ENCODE measurements at places on chromosomes 7 and 10.

GRCh38 chr10:84659497-84660439, 331.4 kb downstream of the CCSER2 start:
- no peak for DNase-seq

DNA sequence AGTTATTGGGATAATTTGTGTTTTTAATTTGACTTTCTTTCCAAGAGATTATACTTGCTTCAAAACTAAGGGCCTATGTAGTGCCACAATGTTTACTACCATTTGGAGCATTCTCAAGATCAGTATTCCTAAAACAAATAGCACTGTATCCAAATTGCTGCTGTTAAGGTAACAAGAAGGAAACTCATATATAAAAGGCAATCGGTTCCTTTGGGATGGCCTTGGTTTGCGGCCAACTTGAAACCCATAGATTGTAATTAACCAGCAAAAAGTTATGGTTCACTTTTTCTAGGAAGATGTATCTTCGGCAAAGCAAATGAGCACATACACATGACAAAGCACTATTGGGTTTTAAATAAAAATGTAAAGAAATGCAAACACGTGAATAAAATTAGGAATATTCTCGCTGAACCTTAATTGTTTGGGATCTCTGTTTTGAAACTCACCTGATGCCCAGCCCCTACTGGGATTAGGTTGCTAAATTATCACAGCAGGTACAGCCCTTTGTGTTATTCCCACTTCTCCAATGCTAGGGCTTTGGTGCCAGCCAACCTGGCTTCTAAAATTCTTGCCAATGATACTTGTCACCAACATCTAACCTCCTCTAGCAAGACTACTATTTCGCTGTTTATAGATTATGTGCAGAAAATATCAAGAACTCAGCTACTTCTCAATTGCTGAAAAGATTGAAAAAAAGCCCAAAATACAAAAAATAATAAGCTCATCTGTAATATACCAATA, 16.0 kb downstream of the CDNF start:
- no peak for DNase-seq

- no peak for DNase-seq
These were observed 3.0 kb downstream of the FAM204A start for GRCh38 chr10:118339111-118339510.

- DNase-seq, result no peak
These were observed 43.9 kb upstream of the PDCD4 start for GRCh38 chr10:110827875-110828274.

DNA sequence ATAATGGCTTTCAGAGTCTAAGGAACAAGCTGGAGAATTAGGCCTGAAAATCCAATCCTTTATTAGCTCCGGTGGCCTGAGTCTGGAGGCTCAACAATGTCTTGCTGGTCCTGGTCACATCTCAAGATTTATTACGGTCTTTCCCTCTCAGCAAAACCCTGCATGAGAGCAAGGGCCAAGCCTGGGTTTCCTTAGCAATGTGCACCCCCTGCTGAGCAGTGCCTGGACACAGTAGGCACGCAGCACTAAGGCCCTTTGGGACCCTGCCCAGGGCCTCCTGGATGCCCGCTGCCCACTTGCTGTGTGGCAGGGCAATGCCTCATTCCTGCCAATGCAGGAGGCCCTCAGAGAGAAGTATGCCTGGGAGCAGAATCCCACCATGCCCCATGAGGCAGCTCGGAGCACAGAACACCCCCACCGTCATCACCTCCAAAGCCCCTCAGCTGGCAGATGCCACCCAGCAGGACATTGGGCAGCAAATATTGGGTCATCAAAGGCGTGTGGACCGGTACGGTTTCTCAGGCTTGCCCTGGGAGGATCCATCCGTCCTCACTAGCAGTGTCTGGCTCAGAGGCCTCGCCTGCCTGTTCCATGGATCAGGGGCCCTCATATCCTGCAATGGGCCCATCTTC, 156.4 kb downstream of the OAT start:
- DNase-seq, result no peak

DNA sequence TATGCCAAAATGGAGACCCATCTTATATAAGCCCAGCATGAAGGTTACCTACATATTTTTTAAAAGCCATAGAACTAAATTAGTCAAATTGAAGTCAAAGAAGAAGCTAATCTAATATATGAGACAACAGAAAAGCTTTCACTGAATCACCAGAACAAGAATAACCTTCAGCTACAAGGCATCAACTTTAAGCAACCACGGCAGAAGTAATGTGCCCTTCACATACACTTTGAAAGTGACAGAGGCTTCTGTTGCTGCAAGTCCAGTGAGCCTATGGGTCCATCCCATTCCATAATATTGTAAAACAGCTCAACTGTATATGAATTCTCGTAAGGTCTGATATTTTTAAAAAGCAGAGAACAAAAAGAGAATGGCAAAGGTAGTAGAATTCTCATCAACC, 36.5 kb downstream of the CTNNA3 start:
- no peak for DNase-seq

GRCh38 chr7:122438006-122438405, 133.5 kb upstream of the FEZF1 start:
- DNase-seq, result no peak

DNA sequence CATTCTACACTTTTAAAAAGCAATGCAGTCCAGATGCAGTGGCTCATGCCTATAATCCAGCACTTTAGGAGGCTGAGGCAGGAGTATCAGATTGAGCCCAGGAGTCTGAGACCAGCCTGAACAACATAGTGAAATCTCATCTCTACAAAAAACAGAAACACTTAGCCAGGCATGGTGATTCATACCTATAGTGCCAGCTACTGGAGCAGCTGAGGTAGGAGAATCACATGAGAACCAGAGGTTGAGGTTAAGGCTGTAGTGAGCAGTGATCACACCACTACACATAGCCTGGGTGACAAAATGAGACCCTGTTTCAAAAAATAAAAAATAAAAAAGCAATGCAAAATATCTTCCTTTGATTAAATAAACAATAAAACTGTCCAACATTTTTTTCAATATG, 205.2 kb downstream of the GRM8 start:
- DNase-seq, result no peak

DNA sequence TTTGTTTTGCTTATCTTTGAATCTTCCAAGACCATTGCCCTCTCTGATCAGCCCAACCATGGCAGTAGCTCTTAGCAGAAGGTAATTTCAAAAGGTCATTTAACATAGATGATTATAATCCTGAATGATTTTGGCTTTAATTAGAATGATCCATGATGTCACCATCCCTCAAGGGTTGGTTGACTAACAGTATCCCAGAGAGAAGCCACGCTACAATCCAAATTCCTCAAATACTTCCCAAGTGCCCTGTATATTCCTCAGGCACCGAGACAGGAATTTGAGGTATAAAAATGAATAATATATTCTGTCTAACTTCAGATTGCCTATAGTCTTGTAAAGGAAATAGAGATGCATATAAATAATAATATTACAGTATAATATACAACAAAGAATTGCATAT, 42.1 kb upstream of the TMEM196 start:
- DNase-seq, result no peak

DNA sequence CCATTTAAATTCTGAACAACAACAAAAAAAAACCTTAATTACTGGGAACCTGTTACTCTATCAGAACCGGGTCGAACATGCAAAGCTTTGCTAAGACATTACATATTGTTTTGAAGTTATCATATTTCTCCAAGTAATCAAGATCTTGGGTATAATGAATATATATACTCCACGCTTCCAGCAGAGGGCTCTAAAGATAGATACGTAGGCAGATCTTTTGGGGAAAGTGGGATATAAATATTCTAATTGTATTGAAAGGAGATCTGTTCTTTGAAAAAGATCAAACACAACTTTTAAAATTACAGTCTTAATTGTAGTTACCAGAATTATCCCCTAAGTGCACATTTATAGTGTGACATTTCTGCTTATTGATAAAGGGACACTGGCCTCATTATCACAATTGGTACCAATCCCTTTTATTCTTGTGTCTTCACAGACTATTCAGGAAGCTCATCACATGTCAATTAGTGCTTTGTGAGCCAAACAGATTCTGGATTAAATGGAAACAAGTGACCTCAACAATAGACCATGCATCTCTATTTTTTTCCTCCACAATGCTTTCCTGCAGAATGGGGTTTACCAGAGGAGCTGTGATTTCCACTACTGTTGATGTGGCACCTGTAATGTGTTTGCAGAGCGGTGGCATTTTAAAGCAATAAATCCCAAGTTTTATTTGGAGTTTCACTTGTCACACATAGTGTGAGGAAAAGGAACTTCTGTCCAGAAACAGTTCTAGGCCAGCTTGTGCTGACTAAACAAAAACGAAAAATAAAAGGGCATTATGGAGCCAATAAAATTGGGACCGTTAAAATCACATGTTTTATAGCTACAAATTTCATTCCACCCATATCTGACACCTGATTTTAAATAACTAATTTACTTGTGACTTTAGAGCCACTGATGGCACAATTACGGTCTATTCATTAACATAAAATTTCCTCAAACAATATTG, 122.4 kb downstream of the CTTNBP2 start:
- DNase-seq, result no peak

DNA sequence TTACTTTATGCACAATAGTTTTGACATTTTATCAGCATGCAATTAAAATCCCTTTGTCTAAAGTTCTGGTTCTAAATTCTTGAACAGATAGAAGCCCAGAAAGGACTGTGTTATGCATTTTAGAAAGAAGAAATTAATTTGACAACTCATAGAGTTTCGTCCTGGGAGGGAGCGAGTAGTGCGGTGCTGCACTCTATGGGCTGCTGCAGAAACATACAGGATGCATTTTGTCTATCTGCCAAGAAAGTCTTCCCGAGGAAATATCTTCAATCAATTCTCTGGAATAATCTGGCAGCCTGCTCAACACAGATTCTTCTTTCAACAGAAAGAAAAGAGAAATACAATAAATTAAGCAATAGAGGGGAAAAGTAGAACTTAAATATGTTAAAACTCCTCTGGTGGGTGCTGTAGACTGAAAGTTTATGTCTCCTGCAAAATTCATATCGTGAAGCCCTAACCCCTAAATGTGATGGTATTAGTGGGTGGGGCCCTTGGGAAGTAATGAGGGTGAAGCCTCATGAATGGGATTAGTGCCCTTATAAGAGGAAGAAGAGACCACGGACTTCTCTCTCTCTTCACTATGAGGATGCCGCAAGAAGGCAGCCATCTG, 39.0 kb upstream of the IFRD1 start:
- DNase-seq, result no peak

DNA sequence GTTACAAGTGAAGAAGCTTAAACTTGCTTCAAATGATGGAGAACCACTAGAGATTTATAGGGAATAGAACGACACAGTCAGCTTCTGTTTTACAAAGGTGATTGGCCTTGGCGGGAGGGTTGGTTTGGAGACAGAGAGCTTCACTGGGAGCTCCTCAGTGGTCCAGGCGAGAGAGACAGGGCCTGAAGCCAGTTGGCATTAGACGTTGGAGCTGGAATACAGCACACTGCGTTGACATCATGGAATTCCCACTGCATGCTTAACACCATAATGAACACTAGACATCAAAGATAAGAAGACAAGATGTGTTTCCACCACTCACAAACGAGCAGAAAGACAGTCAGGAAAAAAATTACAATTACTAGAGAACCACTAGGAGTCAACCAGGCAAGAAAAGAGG, 67.8 kb downstream of the TBXAS1 start:
- DNase-seq, result no peak

- no peak for DNase-seq
These were observed 2.9 kb downstream of the RBM20 start for GRCh38 chr10:110647136-110647430.

- peak; percentile 12 for DNase-seq
These were observed 57.3 kb downstream of the TCF7L2 start for GRCh38 chr10:113007343-113007771.

DNA sequence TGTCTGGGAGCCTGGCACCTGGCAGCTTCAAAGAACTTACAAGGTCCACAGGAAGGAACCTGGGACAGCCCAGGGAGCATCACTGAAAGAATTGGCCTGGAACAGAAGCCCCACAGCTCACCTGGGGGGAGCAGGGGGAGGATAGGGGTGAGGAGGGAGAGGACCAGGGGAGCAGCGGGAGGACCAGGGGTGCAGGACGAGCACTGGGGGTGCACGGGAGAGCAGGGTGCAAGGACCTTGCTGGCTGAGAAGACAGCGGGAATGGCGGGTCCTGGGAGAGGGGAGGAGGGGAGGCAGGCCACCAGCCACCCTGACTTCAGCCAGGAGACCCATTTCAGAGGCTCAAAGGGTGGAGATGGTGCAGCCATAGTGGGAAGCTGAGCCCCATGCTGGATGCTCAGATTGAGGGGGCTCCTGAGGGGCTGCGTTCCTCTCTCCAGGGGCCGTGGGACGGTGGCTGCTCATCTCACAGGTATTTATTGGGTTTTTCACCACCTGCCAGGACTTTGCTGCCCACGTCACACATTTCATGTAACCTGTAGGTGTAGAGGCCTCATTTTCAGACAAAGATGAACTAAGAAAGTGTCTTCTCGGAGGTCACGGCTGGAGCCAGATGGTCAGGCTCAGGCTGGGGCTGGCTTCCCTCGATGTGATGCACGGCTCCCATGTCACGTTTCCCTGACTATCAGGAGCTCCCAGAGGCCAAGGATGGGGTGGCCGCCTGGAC, 110.1 kb downstream of the WDR37 start:
- DNase-seq, result no peak

DNA sequence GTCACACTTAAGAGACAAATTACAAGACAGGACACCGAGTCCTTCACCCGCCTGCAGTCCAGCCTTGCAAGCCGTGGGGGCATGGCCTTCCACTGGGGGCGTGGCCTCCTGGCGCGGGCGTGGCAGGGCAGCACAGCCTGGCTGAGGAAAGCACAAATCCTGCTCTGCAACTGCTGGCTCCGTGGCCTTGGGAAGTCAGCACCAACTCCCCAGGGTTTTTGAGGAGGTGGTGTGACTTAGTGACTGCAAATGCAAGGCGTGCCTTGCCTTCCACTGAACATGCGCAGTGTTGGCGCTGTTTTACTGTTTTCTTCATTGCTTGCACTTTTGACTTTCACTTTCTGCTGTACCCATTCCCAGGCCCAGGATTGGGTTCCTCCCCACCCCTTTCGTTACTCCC, 12.9 kb upstream of the BMS1 start:
- no peak for DNase-seq

DNA sequence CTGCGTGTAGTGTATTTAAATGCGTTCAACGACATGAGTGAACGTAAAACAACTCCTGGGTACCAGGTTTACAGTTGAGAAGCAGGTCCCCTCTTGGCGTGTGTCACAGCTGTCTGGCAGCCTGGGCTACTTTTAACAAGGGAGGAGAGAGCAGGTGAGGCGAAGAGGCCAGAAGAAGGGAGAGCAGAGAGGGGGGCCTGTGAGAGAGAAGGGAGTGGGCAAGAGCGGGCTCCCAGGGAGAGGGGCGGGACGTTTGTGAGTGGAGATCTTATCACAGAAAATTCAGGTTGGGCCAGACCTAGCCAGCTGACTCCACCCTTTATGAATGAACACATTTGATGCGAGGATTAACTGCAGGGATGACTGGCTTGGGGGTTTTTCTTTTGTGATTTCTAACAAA, 154.0 kb downstream of the CAMK1D start:
- no peak for DNase-seq

DNA sequence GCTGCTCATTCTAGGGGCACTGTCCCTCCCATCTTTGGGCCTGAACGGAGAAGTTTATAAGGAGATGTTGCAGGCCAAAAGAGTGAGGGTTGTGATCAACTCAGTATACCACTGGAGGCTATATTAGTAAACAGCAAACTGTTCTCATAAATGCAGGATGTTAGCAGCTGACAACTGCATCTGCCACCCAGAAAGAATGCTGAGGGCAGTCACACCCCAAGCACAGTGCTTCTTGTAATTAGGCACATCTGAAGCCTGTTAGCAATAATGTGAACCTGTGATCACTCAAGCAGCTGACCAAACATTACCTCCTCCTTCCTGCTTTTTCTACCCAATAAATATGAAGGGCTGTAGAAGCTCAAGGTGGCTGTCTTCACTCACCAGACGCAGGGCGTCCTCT, 38.4 kb upstream of the ZNF138 start:
- no peak for DNase-seq

- no peak for DNase-seq
These were observed 99.0 kb upstream of the PDE1C start for GRCh38 chr7:32169228-32169627.
